NCI-H1105 treated with DMSO at 0.1 percent for 48 hours (cell line): ENCODE measurements at places on chromosomes 11 and 22.

GRCh38 chr11:70030412-70030811, 47.7 kb upstream of the ANO1 start:
- DNase-seq: no peak

- no peak for DNase-seq
These were observed 204.5 kb upstream of the NAV2 start for GRCh38 chr11:19508165-19508564.

DNA sequence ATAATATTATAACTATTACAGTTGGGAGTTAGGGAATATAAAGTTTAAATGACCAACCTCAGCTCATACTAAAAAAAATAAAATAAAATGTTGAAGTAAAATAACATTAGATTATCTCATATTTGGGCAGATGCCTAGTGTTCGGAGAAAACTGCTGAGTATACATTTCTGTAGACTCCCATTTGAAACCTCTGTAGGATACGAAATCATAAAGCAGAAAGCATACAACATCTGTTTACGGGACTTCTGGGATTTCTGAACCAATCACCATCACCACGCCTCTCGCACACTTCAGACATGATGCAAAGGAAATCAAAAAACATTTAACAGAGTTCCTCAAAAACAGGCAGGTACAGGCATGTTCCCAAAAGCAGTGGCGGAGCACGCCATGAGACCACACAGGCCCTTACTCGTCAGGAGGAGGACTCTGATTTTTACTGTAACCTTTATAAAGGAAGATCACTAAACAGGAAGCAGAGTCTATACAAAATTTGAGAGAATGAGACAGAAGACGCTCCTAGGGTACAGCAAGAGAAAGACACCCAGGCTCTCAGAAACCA, 8.6 kb downstream of the ZNF195 start:
- no peak for DNase-seq

DNA sequence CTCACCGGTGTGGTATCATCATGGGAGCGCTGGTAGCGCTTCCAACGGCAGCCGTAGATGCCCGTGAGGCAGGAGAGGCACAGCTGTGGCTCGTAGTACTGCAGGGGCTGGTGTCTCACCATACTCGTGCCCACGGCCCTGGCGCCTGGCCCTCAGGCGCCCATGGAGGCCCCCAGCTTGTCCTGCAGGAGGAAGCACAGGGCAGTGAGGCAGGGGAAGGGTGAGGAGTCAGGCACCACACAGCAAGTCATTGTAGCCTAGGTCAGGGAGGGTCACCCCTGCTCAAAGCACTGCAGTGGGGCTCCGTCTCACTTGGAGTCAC, 44.6 kb upstream of the KLHL35 start:
- DNase-seq: no peak

DNA sequence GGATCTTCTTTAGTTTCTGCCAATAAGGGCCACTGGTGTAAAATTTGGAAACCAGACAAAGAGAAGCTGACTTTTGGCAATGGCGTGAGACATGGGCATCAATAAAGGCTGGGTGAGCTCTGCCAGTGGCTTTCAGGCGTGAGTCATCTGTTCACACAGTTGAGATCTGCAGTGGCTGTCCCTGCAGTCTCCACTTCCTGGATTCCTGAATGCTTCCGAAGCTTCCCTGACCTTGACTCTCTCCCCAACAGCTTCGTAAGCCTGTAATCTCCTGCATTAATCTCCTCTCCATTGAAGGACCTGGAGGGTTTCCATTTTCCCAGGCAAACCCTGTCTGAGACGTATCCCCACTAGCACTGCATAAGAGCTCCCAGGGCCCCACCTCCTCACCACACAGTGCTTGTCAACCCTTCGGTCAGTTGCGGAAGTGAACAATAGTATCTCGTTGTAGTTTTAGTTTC, 574.7 kb downstream of the TBC1D22A start:
- no peak for DNase-seq

DNA sequence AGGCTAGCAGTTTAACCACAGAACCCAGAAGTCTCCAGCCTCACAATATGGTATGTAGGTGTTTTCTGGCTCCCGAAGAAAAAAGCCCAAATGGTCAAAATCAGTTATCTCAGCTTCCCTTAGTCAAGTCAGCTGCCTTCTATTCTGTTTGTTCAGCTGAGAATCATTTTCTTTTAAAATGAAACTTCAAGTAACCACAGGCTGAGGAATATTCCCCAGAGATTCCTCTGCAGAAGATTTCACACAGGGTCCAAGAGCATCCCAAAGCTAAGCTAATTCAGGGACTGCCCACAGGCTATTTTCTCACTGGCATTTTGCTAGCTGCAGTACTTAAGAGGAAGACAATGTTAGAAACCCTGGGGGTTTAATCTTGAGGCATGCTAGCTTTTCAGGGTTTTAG, 977.0 kb upstream of the CHORDC1 start:
- no peak for DNase-seq

DNA sequence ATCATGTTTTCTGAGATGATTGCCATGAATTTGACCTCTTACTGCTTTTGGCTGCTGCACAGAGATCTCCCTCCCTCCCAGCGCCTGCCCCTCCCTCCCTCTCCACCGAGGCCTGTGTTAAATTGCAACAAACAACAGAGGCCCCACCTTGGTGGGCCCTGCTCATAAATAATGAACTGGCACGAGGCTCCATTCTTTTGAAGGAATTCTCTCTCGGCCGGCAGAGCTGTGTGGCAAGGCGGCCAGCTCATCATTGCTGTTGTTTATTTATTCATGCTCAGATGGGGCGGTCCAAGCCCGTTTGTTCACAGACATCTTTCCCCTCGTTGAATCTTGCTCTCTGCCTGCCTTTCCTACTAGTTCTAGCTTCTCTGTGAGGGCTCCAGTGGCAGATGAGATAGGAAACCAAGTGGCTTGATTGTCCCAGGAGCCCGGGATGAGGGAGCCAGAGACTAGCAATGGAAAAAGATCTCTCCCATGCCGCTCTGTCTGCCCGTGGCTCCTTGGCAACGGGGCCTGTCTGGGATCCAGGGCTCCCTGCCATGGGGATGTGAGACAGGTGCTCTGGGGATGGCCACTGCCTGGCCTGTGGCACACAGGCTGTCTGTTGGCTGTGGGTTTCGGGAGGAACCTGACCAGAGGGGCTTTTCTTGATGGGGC, 192.6 kb downstream of the DSCAML1 start:
- DNase-seq: peak; percentile 72

- DNase-seq: no peak
These were observed 85.8 kb downstream of the SERGEF start for GRCh38 chr11:17927041-17927440.

- DNase-seq: no peak
These were observed 11.2 kb upstream of the PAX6 start for GRCh38 chr11:31822175-31822926.

GRCh38 chr11:61585115-61585514, 4.2 kb upstream of the SYT7 start:
- no peak for DNase-seq

DNA sequence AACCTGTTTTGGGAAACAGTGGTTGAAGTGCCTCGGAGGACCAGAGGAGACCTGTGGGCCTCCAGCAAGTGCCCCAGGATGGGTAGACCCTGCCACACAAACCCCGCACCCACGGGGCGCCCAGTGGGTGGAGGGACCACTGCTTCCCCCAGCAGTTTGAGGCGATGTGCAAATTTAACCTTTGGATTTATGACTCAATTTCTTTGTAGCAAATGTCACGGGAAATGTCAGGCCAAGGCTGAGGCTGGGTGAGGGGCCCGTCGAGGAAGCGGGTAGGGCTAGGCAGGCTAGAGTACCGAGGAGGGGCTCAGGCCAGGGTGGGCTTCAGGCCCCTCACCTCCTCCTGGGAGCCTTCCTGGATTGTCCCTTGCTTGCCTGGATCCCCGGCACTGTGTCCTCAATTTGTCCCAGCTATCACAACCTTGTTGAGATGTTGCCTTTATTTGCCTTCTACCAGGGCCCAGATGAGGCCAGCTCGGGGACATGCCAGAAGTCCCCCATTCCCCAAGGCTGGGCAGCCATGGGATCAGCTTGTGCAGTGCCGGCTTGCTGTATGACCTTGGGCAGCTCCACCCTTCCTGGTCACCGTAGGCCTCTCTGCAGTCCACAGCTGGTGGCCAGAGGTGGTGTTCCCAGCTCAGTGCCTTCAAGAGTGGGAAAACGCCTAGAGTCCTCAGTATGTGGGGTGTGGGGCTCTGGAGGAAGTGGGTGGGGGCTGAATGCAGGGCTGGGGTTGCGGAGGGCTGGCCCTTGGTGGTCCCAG, 39.5 kb upstream of the PRODH start:
- DNase-seq: no peak

DNA sequence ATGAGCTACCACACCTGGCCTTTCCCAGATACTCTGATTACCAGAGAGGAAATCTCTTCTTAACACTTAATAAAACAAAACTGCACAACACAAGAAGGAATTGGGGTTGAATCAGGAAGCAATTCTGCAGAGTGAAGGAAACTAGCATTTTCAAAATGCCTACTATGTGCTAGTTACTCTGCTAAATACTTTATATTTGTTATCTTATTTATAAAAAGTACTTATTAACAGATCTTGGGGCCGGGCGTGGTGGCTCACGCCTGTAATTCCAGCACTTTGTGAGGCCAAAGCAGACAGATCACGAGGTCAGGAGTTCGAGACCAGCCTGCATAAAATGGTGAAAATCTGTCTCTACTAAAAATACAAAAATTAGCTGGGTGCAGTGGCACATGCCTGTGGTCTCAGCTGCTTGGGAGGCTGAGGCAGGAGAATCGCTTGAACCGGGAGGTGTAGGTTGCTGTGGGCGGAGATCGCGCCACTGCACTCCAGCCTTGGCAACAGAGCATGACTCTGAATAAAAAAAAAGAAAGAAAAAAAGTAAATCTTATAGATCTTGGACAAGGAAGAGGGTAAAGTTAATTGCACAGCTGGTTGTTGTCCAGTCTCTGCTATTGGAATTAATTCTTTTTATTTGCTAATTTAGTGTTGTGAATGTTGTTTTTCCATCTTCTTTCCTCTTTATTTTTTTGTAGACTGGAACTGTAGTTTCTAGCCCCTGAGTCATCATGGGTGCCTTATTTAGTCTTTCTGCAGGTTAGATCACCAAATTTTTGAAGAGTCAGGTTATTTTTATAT, 22.1 kb downstream of the TMEM135 start:
- DNase-seq: no peak

DNA sequence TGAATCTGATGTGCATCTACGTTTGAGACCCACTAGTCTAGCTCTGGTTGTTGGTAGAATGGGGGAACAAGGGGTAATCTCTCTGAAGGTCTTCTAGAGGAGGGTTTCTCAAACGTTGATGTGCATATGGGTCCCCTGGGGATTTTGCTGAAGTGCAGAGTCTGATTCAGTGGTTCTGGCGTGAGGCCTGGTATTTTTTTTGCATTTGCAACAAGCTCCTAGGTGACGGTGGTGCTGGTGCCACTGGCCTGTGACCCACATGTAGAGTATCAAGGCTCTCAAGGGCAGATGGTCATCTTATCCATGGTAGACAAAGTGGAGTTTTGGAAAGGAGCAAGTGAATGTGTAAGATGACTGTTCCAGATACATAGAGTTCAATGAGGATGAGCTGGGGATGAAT, 97.1 kb downstream of the CEP164 start:
- no peak for DNase-seq

DNA sequence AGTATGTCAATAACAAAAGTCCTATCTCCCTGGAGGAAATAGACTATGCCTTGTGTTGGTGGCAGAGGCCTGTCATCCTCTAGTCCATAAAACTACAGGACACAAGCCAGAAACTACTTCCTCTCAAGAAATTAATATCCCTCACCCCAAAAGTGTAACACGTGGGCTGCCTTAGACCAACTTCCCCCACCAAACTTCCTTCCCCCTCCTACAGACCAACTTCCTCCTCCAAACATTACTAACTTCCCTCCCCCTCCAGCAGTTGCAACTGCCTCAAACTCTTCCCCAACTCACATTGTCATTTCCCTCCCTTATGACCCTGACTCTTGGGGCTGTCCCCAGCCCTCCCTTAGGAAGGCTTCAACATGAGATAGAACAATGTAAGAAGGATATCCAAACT, 6.3 kb downstream of the OR52K2 start:
- no peak for DNase-seq

DNA sequence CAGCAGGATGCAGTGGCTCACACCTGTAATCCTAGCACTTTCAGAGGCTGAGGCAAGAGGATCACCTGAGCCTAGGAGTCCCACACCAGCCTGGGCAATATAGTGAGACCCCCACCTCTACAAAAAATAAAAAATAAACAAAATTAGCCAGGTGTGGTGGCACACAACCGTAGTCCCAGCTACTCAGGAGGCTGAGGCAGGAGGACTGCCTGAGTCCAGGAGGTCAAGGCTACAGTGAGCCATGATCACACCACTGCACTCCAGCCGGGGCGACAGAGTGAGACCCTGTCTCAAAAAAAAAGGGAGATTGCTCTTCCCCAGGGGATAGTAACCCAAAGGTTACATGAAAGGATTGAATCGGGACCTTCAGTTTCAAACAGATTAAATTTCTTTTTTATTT, 54.0 kb downstream of the AHNAK start:
- no peak for DNase-seq

DNA sequence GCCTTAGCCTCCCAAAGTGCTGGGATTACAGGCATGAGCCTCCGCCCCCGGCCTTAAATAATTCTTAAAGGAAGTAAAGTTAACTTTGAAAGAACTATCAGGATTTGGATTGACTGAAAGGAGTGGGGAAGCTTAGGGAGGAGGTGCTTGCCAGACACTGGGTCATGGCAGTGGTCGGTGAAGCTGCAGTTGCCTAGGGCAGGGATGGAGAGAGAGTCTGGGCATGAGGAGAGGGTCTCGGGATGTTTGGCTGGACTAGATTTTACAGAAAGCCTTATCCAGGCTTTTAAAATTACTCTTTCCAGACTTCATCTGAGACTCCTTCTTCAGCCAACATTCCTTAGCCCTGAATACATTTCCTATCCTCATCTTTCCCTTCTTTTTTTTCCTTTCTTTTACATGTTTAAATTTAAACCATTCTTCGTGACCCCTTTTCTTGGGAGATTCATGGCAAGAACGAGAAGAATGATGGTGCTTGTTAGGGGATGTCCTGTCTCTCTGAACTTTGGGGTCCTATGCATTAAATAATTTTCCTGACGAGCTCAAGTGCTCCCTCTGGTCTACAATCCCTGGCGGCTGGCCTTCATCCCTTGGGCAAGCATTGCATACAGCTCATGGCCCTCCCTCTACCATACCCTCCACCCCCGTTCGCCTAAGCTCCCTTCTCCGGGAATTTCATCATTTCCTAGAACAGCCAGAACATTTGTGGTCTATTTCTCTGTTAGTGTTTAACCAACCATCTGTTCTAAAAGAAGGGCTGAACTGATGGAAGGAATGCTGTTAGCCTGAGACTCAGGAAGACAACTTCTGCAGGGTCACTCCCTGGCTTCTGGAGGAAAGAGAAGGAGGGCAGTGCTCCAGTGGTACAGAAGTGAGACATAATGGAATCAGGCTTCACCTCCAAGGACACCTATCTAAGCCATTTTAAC, at the start of gene NNMT:
Gene NNMT (plus strand): TSS at position 724 of the 929 bp plus-strand sequence. CDS start 158 bp downstream, at position 882.
- DNase-seq: no peak

- DNase-seq: peak; percentile 44
These were observed 501.3 kb upstream of the TENM4 start for GRCh38 chr11:79942090-79942489.
